ENCODE measurements at places on chromosomes 16 and 17. TPM values are rescaled to one million over a fixed set of nuclear protein-coding genes. Genes with fewer than 3 reads are reported as not detected.

The CHCT1 gene
- total RNA-seq: not detected

DNA sequence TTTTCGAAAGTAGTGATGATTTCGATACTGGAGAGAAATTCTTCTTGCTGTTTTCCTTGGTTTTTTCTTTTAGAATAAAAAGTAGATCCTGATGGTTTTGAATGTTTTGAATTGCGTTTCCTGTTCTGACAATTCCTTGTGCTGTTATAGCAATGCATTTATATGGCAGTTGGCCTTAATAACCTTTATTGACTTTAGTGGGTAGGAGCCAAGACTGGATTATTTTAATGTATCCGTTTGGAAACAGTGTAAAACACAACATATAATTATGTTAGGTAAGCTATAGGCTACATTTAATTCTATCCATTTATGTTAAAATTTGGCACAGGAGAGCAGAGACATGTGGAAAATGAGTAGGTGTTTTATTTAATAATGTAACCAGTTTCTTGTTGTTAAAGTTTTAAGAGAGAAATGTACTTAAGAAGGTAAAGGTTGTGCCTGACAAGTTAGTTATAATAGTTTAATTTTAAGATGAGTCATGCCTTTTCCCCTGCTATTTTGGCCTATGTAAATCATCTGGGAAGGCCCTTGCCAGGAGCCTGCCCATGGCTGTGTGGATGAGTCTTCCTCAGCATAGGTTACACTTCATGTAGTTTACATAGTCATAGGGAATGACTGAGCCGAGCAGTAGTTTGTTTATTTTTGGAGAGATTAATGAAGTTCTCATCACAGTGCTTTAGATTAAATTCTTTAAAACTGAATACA lies 189.9 kb downstream of the FTO start:
- no peak overlapping the region for H3K4me3 ChIP-seq
- H3K36me3 ChIP-seq: peaks cover 9% of the 10 kb centered on the region
- peaks cover 46% of the 10 kb centered on the region for H3K4me1 ChIP-seq
- H3K27me3 ChIP-seq: no peaks in the 10 kb centered on the region
- no peak for DNase-seq
- H3K27ac ChIP-seq: peak overlapping the region; percentile 6

GRCh38 chr17:76943781-76944213 lies 75.6 kb downstream of the MGAT5B start:
- H3K27ac ChIP-seq: no peak overlapping the region
- no peak for DNase-seq
- H3K27me3 ChIP-seq: peaks cover 2% of the 10 kb centered on the region

DNA sequence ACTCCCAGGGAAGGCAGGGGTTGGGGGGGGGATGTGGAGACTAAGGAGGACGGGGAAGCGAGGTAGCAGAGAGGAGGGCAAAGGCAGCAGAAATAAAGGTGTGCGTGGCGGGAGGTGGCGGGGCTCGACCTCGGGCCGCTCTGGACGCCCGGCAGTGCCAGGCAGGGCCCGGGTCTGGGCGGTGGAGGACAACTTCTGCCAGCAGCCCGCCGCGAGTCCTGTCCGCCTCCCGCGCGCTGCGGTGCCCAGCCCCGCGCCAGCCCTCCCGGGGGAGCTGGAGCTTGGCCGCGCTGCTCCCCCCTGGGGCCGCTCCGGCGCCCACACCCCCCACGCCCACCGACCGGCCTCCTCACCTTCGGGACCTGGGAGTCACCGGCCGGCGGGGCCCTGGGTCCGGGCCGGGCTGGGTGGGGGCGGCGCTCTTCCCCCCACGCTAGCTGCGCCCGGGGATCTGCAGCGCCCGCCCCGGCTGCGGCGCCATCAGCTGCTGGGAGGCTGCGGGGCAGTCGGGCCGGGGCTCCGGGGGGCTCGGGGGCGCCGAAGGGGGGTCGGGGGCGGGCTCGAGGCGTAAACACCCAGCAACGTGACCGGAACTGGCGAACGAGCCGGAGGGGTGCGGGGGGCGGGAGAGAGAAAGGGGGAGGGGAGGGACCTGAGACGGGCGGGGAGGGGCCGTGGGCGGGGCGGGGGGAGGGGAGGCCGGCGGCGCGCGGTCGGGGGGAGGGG lies at the start of gene CCDC92B:
TSS of gene CCDC92B (minus strand) at position 595 of the 726 bp plus-strand sequence. CDS start 14,507 bp downstream, outside the sequence.
- H3K4me3 ChIP-seq: peak within 1 kb of the TSS; percentile 35
- H3K36me3 ChIP-seq: no peaks in the 10 kb centered on the region
- H3K4me1 ChIP-seq: no peaks in the 10 kb centered on the region

DNA sequence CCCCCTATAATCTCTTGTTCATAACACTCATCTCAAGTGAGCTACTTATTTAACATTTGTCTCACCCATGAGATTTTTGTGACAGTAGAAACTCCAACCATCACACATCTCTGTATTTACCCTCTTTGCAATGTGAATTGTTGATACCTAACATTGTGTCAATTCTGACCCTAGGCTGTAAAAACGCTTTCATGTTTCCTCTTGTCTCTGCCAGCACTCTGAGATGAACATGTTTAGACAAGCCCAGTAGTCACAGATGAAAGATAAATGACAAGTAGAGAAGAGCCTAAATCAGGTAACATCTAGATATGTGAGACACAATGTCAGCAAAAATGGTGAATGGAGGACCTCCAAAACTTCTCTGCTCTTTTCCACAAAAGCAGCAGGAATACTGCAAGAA lies 1254.5 kb upstream of the GOT2 start:
- no peaks in the 10 kb centered on the region for H3K4me1 ChIP-seq
- H3K27me3 ChIP-seq: peaks cover 2% of the 10 kb centered on the region
- no peak for DNase-seq
- H3K36me3 ChIP-seq: no peaks in the 10 kb centered on the region
- no peak overlapping the region for H3K4me3 ChIP-seq

DNA sequence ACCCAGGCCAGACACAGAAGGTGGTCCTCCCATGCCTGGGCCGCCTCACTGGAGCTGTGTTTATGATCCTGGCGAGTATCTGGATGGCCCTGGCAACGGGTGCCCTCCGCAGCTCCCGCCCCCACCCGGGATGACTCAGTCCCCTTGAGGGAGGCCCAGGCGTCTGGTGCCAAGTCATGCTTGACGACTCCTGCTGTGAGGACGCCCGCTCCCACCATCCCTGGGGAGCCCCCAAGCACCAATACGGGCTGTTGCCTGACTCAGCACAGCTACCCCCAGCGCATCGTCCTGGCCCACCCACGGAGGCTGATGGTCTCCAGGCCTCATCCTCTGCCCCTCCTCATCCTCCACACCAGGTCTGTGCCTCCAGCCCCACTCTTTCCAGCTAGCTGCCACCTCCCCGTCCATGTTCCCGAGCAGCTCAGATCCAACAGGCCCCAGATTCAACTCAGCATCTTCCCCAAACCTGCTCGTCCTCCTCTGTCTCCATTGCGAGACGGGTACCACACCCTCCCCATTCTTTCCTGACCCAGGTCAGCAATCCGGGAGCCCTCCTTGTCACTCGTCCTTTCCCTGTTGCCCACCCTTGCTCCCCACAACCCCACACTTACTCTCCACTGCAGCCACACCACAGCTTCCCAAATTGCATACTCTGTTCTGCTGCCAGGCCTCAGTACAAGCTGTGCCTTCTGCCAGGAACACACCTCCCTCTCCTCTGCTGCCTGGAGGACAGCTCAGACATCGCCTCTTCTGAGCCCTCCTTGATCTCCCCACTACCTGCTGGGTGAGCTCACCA lies 2.6 kb downstream of the CAMKK1 start:
- peaks cover 67% of the 10 kb centered on the region for H3K4me1 ChIP-seq
- no peaks in the 10 kb centered on the region for H3K27me3 ChIP-seq
- no peak overlapping the region for H3K4me3 ChIP-seq
- H3K27ac ChIP-seq: peak overlapping the region; percentile 86
- H3K36me3 ChIP-seq: no peaks in the 10 kb centered on the region

GRCh38 chr16:57530522-57531252 lies 5.7 kb downstream of the CCDC102A start:
- peaks cover 61% of the 10 kb centered on the region for H3K4me1 ChIP-seq
- DNase-seq: no peak

GRCh38 chr16:84357191-84357651 lies 11.1 kb upstream of the ATP2C2 start:
- no peaks in the 10 kb centered on the region for H3K4me1 ChIP-seq
- no peak overlapping the region for H3K27ac ChIP-seq
- H3K36me3 ChIP-seq: no peaks in the 10 kb centered on the region
- DNase-seq: no peak
- no peak overlapping the region for H3K4me3 ChIP-seq

GRCh38 chr17:81534157-81535006 lies 6.2 kb downstream of the FSCN2 start:
- peaks cover 8% of the 10 kb centered on the region for H3K4me1 ChIP-seq
- peaks cover 6% of the 10 kb centered on the region for H3K36me3 ChIP-seq
- no peak for DNase-seq
- no peak overlapping the region for H3K4me3 ChIP-seq
- H3K27me3 ChIP-seq: no peaks in the 10 kb centered on the region

GRCh38 chr17:19857640-19858039 lies 10.1 kb downstream of the ULK2 start:
- H3K27me3 ChIP-seq: no peaks in the 10 kb centered on the region
- DNase-seq: no peak
- no peak overlapping the region for H3K27ac ChIP-seq
- H3K36me3 ChIP-seq: peaks cover 20% of the 10 kb centered on the region
- no peaks in the 10 kb centered on the region for H3K4me1 ChIP-seq
- no peak overlapping the region for H3K4me3 ChIP-seq

- H3K4me1 ChIP-seq: peaks cover 66% of the 10 kb centered on the region
- peaks cover 10% of the 10 kb centered on the region for H3K36me3 ChIP-seq
- H3K4me3 ChIP-seq: no peak overlapping the region
Measured at GRCh38 chr17:869086-869485, 86.9 kb downstream of the MRM3 start.

DNA sequence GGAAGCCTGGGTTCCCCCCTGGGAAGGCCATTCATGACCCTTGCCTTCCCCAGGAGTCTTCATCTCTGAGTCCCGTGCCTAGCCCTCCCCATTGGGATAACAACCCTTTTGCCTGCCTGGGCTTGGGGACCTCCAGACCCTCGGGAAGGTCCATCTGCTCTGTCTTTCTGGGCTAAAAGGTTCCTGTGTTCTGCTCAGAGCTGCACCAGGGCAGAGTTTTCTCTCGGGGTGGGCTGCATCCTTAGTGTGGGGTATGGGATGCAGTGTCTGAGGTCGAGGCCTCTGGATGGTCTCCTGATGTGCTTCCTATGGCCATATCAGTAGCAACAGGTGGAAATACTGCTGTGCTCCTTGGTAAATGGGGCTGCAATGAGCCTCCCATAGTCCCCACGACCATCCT lies 22.9 kb upstream of the PLLP start:
- H3K36me3 ChIP-seq: no peaks in the 10 kb centered on the region
- no peak for DNase-seq

GRCh38 chr16:10754941-10755340 lies 11.3 kb downstream of the NUBP1 start:
- peaks cover 26% of the 10 kb centered on the region for H3K36me3 ChIP-seq
- no peaks in the 10 kb centered on the region for H3K27me3 ChIP-seq
- H3K4me1 ChIP-seq: peaks cover 3% of the 10 kb centered on the region
- H3K27ac ChIP-seq: no peak overlapping the region

The CTRB1 gene
- not detected for total RNA-seq

- H3K4me3 ChIP-seq: no peak overlapping the region
- no peak overlapping the region for H3K27ac ChIP-seq
- H3K27me3 ChIP-seq: no peaks in the 10 kb centered on the region
- peaks cover 27% of the 10 kb centered on the region for H3K36me3 ChIP-seq
- peaks cover 39% of the 10 kb centered on the region for H3K4me1 ChIP-seq
Measured at GRCh38 chr16:56369202-56369601, 56.1 kb downstream of the AMFR start.

The ENPP7 gene
- not detected for total RNA-seq

- H3K27ac ChIP-seq: no peak overlapping the region
- H3K27me3 ChIP-seq: no peaks in the 10 kb centered on the region
- DNase-seq: no peak
- H3K4me3 ChIP-seq: no peak overlapping the region
- no peaks in the 10 kb centered on the region for H3K36me3 ChIP-seq
- no peaks in the 10 kb centered on the region for H3K4me1 ChIP-seq
Measured at GRCh38 chr17:11814655-11815262, 182.5 kb downstream of the ZNF18 start.

Measured in osteocyte (in vitro differentiated cells).